Astrocyte (in vitro differentiated cells and primary cell): ENCODE measurements at places on chromosomes 16 and 17. TPM values are rescaled to one million over a fixed set of nuclear protein-coding genes. Genes with fewer than 3 reads are reported as not detected.
A peak's percentile ranks its signal among the peaks of the same experiment; 100 is the strongest.

- no peak for DNase-seq
These were observed 35.2 kb downstream of the TBX4 start for GRCh38 chr17:61487161-61487988.

- peak; percentile 93 for DNase-seq
These were observed 510.6 kb downstream of the CDH13 start for GRCh38 chr16:83137326-83137781.

SCNN1B gene
- total RNA-seq = not detected in 2 replicates

GNGT2 gene
- total RNA-seq = 1.1 TPM in 1 of 2 replicates, not detected in the other

JUP gene
- total RNA-seq = 236 TPM in 2 replicates

- DNase-seq = no peak
These were observed 498.5 kb upstream of the ZFHX3 start for GRCh38 chr16:73546341-73546845.

GRCh38 chr16:2838928-2839327 lies 8.8 kb downstream of the ZG16B start:
- DNase-seq = peak; percentile 68

DNA sequence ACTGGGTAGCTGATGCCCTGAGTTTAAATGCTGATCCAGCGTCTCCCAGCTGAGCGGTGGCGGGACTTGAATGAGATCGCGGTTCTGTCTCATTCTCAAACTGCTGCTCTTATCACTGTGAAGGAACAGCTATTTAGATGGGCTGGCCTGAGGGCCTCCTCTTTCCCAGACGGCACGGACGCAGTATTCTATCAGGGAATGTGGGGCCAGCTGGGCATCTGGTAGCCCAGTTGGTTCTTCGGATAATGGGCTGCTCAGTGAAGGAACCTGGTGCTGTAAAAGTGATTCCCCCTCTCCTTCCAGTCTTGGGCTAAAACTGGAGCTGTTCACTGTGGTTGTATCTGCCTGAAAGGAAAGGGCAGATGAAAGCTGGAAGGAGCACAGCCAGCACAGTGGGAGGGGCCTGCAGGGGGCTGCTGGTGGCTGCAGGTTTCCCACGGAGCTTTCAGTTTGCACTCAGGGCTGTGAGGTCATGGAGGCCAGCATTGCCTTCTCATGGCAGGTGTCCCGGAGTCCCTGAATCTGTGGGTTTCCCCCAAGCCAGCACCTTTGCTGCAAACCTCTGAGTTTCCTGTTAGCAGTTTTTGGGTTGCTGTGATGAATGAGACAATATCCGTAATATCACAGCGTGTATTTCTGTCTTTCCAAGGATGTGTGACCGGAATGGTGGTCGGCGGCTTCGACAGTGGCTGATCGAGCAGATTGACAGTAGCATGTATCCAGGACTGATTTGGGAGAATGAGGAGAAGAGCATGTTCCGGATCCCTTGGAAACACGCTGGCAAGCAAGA lies 3.6 kb downstream of the IRF8 start:
- no peak for DNase-seq

SREBF1 gene
- total RNA-seq = 59.2 and 65.6 TPM in 2 replicates

DNA sequence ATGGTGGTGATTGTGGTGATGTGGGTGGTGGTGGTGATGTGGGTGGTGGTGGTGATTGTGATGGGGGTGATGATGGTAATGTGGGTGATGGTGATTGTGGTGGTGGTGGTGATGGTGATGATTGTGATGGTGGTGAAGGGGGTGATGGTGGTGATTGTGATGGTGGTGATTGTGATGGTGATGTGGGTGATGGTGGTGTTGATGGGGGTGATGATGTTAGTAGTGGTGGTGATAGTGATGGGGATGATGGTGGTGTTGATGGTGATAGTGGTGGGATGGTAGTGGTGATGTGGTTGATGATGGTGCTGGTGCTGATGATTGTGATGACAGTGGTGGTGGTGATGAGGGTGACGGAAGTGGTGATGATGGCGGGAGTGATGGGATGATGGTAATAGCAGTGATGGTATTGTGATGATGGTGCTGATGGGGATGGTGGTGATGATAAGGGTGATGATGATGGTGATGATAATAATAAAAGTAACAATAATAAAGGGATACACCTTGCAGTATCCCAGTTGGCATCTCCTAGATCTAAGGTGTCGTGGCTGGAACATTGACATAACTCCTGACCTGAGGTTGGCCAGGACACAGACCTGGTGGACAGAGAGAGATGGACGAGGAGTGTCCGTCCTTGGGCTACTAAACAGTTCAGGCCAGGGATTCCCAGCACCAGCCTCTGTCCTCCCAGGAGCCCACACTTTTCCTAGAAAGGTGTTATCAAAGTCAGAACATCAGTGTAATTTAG lies 344.5 kb downstream of the SEC14L1 start:
- DNase-seq = no peak

GRCh38 chr16:75089486-75090202 lies 26.9 kb downstream of the LDHD start:
- DNase-seq = no peak

GRCh38 chr17:81635973-81636504 lies 873 bp downstream of the NPLOC4 start:
- peak; percentile 46 for DNase-seq

GRCh38 chr17:9837551-9838471 lies 12.1 kb downstream of the GLP2R start:
- peak; percentile 86 for DNase-seq

DNA sequence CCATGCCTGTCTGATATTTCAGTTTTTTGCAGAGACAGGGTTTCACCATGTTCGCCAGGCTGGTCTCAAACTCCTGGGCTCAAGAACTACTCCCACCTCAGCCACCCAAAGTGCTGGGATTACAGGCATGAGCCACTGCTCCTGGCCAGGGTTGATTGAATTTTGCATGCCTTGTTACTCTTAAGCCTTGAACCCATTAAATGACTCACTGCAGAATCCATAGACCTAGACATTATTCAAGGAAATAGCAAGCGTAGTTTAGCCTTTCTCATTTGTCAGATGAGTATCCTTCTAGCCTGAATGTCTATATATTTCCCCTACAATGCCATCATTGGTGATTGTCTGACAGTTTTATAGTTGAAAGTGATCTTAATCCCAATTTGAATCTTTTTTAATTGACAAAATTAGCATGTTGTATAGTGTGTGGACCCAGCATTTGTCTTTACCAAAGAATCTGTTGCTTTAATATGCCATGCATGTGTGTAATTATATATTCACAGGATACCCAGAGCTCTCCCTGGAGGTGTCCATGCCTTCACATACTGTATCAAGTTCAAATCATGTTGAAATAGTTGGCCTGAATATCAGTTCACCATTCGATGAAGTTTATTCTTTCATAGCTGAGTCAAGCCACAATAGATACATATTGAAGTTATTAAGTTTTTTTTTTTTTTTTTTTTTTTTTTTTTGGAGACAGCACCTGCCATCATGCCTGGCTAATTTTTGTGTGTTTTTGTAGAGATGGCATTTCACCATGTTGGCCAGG lies 321.0 kb downstream of the CPPED1 start:
- DNase-seq = no peak

SGCA gene
- total RNA-seq = 0.32 TPM in 1 of 2 replicates, not detected in the other

- peak; percentile 44 for DNase-seq
These were observed 81.4 kb downstream of the XYLT1 start for GRCh38 chr16:17389384-17389783.

CEP112 gene
- total RNA-seq = 13.9 and 22.1 TPM in 2 replicates

DNA sequence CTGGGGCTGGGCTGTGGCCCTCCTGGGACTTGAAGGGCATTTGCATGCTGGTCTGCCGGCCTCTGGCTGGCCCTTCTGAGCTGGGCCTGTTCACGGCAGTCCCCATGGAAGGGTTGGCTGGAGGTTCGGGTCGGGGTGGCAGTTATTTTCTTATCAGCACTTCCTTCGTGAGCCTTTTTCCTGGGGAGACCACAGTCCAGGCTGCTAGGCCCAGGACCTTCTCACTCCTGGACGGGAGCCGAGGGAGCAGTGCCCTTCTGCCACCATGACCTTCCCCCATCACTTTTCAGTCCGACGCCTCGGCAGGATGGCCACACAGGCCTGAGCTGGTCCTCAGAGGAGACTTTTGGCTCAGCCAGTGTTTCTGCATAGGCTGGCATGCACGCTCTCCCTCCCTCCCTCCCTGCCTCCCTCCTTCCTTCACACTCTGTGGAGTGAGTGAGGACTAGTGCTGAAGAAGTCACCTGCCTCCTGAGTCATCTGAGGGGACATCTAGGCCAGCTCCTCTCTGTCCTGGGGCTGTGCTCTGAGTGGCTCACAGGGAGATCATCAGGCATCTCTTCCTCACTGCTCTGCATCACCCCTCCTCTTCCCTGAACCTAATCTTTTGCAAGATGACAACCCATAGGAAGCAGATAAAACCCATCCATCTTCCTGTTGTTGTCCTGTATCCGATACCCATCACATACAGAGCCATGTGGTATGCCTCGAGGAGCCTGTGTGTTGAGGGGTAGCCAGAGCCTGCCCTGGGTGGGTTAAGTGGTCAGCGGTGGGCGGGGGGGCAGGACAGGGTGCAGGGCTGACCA lies 109.7 kb downstream of the RAP1GAP2 start:
- DNase-seq = no peak

TRIM47 gene
- total RNA-seq = 5.6 and 5.9 TPM in 2 replicates

DNA sequence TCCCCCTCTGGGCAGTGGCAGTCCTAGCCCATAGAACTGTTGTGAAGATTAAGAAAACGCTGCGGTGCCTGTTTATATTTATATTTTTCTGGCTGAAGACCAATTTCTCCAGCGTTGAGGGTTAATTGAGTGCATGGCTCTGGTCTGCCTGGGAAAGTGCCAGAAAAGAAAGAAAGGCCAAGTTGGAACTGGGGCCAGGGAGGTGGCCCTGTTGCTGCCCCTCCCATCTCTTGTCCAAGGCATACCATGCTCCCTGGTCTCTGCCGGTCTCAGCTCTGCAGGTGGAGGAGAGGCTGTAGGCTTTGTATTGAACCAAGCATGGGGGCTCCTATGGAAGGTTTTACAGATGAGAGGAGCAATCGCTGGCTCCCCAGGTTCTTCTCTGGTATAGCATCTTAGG lies 124.7 kb downstream of the MGAT5B start:
- no peak for DNase-seq

CPHXL2 gene
- not detected in 2 replicates for total RNA-seq

GRCh38 chr16:1188432-1189189 lies 35.7 kb downstream of the CACNA1H start:
- DNase-seq = no peak
